NCI-H1417 treated with DMSO at 0.1 percent for 48 hours (cell line): ENCODE measurements at places on chromosomes 7 and 10.

GRCh38 chr7:55548295-55548731 lies 24.0 kb downstream of the VOPP1 start:
- no peak for DNase-seq

DNA sequence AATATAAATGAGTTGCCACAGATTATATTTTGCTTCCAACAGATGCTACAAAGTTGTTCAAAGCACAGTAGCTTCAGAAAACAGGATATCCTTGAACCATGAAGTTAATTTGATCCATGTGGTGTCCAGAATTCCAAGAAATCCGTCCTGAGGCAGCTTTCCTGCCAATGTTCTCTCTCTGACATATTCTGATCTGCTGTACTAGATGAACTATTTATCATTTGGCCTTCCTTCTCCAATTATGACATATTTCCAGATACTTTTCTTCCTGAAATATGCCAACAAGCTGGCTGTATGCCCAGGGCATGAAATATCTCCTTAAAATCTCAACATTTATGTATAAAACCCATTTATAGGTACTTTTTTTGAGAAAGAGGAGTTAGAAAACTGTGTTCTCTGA lies 141.1 kb downstream of the SPAG6 start:
- no peak for DNase-seq

GRCh38 chr10:490256-490655 lies 199.2 kb downstream of the DIP2C start:
- no peak for DNase-seq

GRCh38 chr10:55631071-55631654 lies 729.9 kb downstream of the ZWINT start:
- DNase-seq, result peak; percentile 49

DNA sequence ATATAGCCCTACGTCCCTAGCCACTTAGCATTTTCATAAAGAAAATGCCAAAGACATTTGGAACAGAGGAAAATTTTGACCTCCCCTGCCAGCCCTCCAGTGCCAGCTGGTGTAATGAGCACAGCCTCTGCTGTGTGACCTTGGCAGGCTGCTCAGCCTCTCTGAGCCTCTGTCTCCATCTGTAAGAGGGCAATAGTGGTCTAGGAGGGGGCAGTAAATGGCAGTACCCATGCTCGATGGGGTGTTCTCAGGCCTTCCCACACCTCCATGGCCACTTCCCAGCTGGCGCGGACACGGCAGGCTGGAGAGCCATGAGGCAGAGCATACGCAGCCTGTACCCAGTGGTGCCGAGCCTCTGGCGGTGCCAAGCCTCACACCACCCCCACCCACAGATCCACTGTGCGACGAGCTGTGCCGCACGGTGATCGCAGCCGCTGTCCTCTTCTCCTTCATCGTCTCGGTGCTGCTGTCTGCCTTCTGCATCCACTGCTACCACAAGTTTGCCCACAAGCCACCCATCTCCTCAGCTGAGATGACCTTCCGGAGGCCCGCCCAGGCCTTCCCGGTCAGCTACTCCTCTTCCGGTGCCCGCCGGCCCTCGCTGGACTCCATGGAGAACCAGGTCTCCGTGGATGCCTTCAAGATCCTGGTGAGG lies 24.0 kb upstream of the CSGALNACT2 start:
- DNase-seq, result no peak

GRCh38 chr7:78677391-78677790 lies 776.1 kb downstream of the MAGI2 start:
- no peak for DNase-seq

- DNase-seq, result no peak
Observed at GRCh38 chr10:121305066-121305465, 293.2 kb downstream of the FGFR2 start.

- DNase-seq, result no peak
Observed at GRCh38 chr7:138891446-138891810, 89.8 kb downstream of the KIAA1549 start.

DNA sequence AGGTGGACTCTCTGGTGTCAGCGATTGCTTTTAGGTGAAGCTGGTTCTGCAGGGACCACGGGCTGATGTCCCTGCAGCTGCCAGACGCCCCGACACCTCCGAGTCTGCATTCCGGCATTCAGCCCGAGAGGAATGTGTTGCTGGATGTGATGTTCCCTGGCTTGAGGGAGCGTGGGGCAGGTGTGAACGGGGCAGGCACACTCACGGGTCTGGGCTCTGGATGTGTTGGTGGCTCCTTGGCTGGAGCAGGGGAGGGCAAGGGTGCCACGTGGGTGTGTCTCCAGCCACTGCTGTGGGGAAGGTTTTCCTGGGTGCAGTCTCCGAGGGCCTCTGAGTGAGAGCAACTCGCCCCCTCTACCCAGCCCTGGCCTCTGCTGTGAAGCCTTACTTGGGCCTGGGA lies 140.5 kb downstream of the CAMK1D start:
- DNase-seq, result no peak

GRCh38 chr10:123241391-123242141 lies 87.4 kb downstream of the BUB3 start:
- DNase-seq, result no peak

GRCh38 chr7:909358-910329 lies 33.3 kb downstream of the GET4 start:
- DNase-seq, result no peak

DNA sequence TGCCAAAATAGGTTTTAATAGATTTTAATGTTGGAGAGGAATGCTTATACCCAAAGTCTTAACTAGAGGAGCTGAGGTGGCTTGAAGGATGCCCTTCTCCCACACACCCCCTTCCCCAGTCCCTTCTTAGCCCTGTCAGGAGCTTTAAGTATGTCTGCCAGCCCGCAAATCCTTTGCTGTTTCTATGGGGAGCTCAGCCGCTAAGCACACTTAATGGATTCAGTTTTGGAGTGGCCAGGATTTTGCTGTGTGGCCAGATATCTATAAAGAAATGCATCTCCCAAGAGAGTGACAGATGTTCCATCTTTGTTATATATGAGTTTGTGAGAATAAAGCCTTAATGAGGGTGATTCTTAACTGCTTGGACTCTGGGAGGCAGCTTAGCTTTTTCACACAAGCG lies 152.9 kb upstream of the ZNF32 start:
- DNase-seq, result no peak

GRCh38 chr10:126781450-126782216 lies 111.1 kb upstream of the C10orf90 start:
- no peak for DNase-seq
